CD4-positive, alpha-beta T cell treated with Interleukin-4 for 4 hours (primary cell): ENCODE measurements at places on chromosomes 16 and 17.
A peak's percentile ranks its signal among the peaks of the same experiment; 100 is the strongest.

- peak; percentile 41 for DNase-seq
These were observed 874 bp downstream of the WWP2 start for GRCh38 chr16:69762814-69763598.

DNA sequence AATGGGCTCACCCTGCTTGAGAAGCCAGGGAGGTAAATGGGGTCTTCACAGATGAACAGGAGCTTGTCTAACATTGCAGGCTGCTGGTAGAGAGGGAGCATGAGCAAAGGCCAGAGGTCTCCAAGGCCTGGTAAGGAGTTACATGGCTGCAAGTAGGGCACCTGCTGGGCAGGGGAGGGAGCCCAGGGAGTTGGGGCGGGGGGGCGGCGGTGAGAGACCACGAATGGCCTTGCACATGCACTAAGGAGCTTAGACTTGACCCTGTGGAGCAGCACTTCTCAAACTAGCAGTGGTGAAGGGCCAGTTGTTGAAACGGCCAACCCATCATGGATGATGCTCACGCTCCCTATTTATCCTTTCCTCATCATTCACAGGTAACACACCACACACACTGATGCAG is 38.4 kb downstream of the ERN1 start:
- DNase-seq = no peak

GRCh38 chr16:8278031-8278580 is 312.2 kb downstream of the TMEM114 start:
- DNase-seq = no peak

- DNase-seq = no peak
These were observed 200.1 kb upstream of the GSE1 start for GRCh38 chr16:85412911-85413520.

DNA sequence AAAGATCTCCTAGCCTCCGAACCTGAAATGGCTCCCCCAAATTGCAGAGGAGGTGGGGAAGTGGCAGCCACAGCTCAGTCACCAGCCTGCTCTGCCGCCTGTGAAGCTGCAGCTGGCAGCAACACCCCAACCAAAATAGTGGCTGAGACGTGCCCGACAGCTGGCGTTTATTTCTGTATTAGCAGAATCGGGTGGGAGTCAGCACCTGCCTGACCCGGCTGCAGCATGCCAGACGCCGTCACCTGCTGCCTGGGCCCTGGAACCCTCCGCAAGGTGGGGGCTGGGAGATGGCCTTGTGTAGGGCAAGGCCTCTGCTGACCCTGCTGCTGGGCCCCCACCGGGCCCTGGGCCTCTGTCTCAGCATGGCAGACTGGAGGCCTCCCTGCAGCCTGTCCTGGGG is 17.5 kb upstream of the PABPN1L start:
- no peak for DNase-seq

- peak; percentile 17 for DNase-seq
These were observed 528 bp upstream of the NOL11 start for GRCh38 chr17:67717192-67717623.

DNA sequence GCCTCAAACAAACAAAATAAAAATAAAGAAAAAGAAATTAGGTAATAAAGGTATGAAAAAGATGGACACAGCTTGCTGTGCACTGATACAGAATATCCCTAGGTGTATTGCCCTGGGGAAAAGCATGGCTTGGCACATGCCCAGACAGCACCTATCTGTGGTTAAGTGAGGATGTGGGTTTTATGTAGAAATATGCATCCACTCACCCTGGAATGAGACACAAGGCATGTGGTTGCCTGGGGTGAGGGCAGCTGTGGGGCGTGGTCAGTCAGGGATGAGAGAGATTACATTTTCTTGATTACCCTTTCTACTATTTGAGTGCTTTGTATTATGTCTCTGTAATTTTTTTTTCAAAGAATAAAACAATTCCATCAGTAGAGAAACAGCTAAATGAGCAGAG is 6.9 kb downstream of the PLLP start:
- peak; percentile 81 for DNase-seq

DNA sequence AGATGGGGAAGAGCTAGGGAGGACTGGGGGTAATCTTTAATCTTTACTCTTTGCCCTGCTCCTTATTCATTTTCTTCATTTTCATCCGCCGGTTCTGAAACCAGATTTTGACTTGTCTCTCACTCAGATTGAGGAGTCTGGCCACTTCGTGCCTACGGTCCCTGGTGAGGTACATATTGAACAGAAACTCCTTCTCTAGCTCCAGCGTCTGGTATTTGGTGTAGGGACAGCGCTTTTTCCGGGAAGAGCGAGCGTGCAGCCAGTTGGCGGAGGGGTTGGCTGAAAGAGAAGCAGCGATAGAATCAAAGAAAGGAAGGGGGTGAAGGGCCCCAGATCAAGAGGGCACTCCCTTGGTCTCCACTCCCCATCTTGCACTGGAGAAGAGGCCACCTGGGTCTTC is 3.3 kb downstream of the HOXB9 start:
- DNase-seq = no peak

DNA sequence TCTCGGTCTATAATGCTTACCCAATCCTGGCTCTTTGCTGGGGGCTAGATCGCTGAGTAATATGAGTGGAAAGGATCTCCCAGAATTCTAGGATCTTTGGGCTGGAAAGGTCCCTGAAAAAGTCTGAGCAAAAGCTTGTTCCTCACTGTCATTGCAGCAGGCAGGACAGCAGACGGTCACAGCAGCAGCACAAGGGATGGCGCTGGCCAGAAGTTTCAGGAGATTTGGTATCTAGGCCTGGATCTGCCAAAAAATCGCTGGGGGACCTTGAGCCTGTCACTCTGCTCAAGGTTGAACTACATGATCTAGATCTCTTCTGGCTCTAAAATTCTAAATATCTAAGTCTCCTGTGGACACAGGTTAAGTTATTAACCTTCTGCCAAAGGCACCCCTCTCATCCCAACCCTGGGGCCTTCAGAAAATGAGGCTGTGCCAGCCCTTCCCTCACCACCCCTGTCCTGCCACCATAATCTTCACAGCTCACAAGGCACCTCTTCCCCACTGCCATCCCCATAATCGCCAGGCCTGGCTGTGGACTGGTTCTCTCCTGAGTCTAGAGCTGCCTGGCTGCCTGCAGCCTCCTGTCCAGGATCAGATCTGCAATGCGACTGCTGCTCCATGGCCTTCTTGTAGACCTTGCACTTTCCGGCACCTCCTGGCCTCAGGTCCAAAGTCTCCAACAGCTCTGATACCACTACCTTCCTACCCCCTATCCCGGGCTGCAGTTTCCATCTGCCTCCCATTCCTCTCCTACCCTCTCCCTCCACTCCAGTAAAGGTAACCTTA is 10.2 kb downstream of the MYO18A start:
- DNase-seq = no peak

DNA sequence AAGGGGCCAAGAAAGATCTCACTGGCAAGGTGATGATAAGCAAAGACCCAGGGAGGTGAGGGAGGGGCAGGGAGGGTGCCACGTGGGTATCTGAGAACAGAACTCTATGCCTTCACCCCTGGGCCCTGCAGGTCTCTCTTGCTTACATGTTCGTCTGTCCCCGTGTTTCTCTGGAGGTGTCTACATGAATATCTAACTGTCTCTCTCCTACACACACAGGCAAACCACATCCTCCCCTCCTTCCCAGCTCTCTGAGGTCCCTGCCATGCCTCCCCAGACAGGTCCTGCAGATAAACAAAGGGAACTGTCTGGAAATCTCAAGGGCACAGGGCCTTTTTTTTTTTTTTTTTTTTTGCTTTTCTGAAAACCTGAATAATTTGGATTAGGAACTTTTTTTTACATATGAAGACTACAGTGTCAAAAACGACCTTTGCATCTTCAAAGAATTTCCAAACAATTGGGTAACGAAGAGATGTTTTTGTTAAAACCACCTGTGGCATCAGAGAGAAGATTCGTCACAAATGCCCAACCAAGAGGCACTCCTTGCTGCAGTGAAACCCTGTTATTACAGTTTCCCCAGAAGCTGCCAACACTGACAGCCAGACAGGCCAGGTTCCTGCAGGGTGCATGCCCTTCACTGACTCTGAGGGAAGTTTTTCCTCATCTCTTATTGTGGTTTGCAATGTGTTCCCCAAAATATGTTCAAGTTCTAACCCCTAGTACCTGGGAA is 17.8 kb downstream of the PLLP start:
- DNase-seq = peak; percentile 64

DNA sequence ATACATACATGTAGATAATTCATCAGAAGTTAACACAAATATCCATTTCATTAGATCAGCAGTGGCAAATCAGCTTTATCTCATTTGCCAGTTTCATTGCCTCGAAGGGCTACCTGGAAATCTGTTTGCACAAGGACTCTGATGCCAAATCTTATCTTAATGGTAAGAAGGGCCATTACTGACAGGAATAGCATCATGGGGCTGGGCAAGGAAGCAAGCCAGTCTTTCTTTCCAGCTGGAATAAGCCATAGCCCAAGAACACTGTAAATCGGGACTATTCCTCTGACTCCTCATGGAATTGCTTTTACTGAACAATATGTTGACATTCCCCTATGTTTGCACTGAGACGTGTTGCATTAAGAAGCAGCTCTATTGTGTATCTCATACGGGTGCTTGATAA is 101.4 kb upstream of the CLEC3A start:
- DNase-seq = no peak
